Psoas muscle (tissue), 8 donors: ENCODE measurements at places on chromosomes 16 and 17. TPM values are rescaled to one million over a fixed set of nuclear protein-coding genes. Genes with fewer than 3 reads are reported as not detected.

DNA sequence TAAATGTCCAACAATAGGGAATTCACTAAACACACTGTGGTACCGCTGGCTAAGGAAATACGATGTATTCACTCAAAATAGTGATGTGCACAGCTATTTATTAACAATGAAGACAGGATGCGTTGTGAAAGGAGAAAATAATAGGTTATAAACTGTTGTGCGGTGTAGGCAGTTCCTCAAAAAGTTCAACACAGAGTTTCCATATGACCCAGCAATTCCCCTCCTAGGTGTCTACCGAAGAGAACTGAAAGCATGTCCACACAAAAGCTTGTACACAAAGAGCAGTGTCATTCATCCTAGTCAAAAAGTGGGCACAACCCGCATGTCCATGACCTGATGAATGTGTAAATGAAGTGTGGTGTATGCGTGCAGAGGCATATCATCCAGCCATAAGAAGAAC lies 1.2 kb upstream of the CES1 start:
- no peak for DNase-seq

- no peak for DNase-seq
Observed at GRCh38 chr16:668519-669171, 713 bp downstream of the RHOT2 start.

DNA sequence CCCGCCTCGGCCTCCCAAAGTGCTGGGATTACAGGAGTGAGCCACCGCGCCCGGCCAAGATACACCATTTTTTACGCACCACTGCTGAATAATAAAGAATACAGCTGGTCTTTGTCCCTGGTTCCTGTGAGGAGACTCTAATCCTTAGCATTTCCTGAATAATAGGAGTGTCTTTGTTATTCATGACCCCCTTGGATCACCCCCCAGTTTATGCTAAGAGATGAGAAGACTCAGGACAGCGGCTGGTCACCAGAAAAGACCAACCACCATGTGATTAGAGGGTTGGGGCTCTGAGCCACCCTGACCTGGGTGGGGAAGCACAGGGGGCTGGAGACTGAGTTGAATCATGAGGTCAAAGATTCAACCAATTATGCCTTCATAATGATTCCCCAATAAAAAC lies 17.3 kb downstream of the PHLPP2 start:
- no peak for DNase-seq

DNA sequence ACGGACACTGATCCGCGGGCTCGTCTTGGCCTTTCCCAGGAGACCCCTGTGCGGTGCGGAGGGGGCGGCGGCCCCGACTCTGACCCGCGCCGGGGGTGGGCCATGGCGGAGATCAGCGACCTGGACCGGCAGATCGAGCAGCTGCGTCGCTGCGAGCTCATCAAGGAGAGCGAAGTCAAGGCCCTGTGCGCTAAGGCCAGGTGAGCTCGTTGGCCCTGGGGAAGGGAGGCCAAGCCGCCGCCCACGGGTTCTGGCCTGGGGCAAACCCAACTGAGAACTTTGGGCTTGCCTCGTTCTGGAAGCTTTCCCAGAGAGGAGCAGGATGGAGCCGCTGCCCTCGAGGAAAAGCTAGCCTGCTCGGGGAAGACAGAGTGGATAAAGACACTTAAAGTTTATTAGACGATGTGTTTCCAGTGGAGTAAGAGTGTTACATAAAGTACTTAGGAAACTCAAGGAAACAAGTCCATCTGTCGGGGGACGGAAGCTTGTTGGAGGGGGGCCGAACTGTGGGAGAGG lies 540 bp downstream of the PPP4C start:
- peak; percentile 38 for DNase-seq

ABCC11 gene
- total RNA-seq, result not detected
